Stimulated activated CD8-positive, alpha-beta memory T cell treated with anti-CD3 and anti-CD28 coated beads, Interleukin-15, amount 100 ng/mL, for 4 hours (primary cell): ENCODE measurements at places on chromosomes 1 and 21.
A peak's percentile ranks its signal among the peaks of the same experiment; 100 is the strongest.

DNA sequence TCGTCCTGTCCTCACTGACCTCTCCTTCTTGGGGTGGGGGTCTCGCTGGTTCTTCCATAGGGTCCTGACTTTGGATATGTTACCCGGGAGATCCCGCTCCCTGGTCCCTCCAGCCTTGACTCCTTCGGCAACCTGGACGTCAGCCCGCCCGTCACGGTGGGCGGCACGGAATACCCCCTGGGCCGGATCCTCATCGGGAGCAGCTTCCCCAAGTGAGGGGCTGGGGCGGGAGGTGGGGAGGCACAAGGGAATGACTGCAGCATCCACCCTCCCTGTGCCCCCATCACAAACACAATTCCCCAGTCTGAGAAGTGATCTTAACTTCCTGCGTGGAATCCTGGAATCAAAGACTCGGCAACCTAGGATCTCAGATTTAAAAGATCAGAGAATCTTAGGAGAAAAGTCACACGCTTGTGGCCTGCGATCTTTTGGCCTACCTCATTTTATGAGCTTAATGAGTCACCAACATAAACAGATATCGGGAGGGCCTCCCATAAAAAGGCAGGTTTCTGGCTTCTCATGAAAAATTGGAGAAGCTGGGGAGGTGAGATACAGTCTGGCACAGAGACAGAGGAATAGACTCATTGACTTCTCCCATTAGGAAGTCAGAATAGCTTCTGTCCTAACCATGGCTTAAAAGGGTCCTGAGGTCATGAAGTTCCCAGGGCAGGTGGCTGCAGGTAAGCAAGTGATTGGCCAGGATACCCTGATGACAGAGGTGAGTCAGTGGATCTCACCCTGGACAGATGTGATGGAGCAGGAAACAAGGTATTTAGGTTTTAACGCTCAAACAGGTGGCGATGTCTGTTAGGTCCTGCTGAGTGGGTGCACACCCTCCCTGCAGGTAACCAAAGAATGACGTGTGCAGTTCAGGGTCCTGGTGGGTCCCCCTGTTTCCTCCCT is 15.9 kb upstream of the PADI3 start:
- DNase-seq = no peak

DNA sequence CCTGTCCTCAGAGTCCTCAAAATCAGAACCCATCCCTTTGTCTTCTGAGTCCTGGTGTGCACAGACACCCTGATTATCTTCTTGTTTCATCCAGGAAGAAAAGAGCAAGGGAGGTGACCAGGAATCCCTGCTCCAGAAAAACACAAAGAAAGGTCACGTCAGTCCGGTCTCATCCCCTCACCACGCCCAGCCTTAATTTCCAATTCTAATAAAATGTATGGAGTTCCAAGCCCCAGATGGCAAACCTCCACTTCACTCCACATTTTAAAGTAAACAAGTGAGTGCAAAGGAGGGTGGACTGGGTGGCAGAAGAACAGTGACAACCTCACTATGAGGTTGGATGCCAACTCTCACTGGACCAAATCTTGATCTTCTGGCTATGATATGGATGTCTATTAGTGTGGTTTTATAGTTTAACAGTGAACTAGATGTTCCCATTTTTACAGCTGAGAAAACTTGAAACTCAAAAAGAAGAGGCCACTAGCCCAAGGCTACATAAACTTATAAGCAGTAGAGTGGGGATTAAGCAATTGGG is 22.0 kb downstream of the ZNF697 start:
- DNase-seq = no peak

GRCh38 chr21:43758111-43758641 is 17.9 kb downstream of the CSTB start:
- no peak for DNase-seq

GRCh38 chr1:155188268-155188667 is 14.6 kb downstream of the TRIM46 start:
- no peak for DNase-seq

GRCh38 chr1:39648496-39648895 is 9.1 kb upstream of the HEYL start:
- no peak for DNase-seq

- no peak for DNase-seq
These were observed 59.3 kb downstream of the PACC1 start for GRCh38 chr1:212355230-212355969.

GRCh38 chr1:218711884-218712674 is 366.9 kb downstream of the TGFB2 start:
- DNase-seq = no peak

DNA sequence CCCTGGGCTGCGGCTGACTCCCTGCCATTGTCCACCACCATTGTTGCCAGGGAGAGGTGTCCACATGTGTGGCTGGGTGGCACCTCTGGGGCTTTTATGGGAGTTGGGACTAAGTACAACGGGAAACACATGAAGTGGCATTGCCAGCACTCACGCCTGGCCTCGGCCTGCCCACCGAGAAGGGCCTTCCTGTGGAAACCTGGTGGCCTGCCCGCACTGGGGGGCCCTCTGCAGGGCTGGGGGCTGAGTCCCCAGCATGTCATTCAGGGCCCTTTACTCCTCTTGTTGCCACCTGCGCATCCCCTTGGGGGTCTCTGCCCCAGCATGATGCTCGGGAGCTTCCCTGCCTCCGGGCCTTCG is 35.5 kb upstream of the RUNX3 start:
- DNase-seq = no peak

GRCh38 chr1:194487172-194487571 is 1300.8 kb upstream of the B3GALT2 start:
- no peak for DNase-seq

GRCh38 chr1:230772457-230773395 is 25.5 kb downstream of the CAPN9 start:
- no peak for DNase-seq

GRCh38 chr1:8822373-8823294 is 5.2 kb upstream of the RERE start:
- DNase-seq = no peak

GRCh38 chr1:9190234-9190633 is 44.3 kb upstream of the H6PD start:
- no peak for DNase-seq

- DNase-seq = no peak
These were observed 31.2 kb downstream of the CHD1L start for GRCh38 chr1:147273409-147274336.

DNA sequence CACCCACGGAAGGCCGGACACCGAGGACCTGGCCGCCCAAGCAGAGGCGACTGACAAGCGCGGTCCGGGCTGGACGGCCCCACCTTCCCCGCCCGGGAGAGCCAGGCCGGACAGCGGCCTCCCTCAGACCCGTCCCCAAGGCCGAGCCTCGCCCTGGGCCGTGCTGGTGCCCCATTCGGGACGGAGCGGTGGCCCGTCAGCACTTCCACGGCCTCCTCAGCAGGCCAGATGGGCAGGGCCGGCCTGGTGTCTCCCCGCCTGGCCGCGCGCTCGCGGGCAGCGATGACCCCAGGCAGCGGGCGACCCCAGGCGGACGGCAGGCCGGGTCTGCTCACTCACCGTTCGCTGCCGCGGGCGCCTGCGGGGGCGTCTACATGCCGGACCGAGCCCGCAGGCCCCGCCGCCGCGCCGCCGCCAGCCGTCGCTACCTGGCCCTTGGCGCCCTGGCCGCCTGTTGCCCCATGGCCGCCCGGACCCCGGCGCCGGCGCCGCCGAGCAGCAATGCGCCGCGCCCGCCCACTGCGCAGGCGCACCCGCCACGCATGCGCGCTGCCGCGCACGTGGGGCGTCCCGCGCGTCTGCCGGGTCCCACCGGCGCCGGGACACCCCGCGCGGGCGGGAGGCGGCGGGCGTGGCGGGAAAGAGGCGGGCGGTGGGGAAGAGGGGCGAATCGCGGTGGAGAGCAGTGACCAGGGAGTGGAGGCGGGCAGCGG is at the start of gene NADK:
Gene NADK, minus strand, starts transcription at position 521 of the 713 bp plus-strand sequence. CDS start 13,064 bp downstream, outside the sequence.
- peak; percentile 68 for DNase-seq

DNA sequence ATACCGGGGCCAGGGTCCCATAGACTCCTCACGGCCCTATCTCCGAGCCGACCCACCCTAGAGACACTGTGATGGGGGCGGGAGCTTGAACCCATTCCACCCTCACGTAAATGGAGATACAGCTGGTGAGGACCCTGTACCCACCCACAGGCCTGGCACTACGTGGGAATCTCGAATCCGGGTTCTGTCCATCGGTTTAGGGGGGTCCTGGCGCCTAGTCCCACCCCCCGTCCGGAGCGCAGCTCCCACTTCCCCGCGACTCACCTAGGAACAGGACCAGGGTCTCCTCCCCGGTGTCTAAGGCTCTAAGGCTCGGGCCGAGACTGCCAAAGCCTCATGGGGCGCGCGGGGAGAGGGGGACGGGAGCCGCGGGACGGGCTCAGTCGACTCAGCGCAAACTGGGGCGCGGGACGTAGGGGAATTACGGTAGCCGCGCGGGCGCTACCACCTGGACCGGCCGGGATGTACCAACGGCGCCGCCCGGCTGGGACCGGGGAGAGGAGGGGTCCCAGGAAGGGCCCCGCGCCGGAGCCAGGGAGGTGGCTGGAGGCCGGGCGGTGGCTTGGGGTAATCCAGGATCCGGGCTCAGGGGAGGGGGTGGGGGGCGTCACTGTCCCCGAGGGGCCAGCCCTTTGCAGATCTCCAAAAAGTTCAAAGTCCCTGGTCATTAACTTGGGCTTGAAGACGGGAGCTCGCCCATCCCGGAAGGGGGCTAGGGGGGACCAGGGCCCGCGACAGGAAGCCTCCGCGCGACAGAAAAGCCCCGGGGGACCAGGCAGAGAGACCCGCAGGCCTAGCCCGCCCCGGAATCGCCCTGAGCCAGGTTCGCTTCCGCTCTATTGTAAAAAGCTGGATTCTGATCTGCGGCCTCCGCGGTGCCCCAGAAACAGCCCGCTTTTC is 1.0 kb downstream of the PLEKHG5 start:
- no peak for DNase-seq

- DNase-seq = no peak
These were observed 17.0 kb downstream of the CAMK1G start for GRCh38 chr1:209600541-209600940.

DNA sequence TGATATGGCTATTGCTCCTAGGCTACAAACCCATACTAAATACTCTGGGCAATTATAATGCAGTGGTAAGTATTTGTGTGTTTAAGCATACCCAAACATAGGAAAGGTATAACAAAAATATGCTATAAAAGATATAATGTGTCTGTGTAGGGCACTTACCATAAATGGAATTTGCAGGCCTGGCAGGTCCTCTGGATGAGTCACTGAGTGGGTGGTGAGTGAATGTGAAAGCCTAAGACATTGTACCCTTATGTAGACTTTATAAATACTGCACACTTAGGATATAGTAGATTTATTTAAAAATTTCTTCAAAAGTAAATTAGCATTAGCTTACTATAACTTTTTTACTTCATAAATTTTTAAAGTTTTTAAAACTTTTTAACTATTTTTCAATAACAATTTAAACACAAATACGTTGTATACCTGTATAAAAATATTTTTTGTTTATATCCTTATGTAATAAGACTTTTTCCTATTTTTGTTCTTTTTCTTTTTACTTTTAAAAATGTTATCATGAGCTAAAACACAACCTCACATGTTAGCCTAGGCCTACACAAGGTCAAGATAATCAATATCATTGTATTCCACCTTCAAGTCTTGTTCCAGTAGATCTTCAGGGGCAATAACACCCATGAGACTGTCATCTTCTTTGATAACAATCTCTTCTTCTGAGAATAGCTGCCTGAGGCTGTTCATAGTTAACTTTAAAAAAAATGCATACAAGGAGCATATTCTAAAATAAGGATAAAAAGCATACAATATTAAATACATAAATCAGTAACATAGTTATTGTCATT is 306.3 kb upstream of the RGS18 start:
- no peak for DNase-seq
